ENCODE measurements at places on chromosomes 7 and 10.

- DNase-seq = no peak
Observed at GRCh38 chr10:15113766-15114165, 16.6 kb downstream of the RPP38 start.

DNA sequence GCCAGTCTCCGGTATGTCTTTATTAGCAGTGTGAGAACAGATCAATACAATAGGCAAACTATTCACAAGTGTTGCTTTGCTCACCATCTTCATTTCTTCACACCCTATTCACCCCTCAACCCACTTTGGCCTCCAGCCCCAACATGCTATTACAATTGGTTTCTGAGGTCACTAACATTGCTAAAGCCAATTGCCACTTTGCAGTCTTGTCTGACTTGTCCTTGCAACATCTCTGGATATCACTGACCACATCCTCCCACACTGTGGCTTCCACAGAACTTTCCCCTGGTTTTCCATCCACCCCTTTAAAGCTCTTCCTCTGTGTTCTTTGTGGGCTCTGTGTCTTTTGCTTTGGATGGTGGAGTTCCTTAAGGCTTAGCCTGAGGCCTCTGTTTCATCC, 5.2 kb upstream of the APBB1IP start:
- no peak for DNase-seq

DNA sequence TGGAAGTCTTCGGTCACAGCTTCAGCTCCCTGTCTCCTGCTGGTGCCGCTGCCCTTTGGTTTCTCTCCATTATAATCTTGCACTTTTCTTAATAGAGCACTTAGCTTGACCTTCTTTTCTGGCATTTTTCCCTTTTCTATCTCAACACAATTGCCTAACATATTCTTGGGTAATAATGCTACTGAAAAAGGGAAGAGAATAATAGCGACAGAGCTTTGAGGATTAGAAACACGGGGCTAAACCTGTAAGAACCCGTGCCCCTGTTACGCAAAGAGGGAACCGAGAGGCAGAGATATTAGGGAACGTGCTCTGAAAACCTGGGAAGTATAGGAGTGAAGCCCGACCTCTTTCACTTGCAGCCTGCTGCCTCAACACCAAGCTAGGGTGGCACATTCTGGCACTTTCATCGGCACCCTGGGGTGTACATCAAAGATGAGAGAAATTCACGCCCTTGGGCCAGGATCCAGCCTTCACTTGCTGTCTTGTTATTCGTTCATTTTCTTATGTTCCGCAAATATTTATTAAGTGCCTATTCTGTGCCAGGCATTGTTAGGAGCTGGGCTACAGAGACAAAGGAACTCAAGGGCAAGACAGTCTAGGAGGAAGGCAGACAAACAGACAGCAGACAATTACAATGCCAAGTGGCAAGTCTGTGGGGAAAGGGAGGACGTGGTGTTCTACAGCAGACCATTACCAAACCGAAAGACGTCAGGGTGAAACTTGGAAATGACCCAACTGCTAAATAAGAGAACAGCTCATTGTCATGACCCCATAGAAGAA, 33.0 kb upstream of the GALNTL5 start:
- no peak for DNase-seq

- no peak for DNase-seq
Observed at GRCh38 chr7:473211-473734, 46.4 kb downstream of the PDGFA start.

DNA sequence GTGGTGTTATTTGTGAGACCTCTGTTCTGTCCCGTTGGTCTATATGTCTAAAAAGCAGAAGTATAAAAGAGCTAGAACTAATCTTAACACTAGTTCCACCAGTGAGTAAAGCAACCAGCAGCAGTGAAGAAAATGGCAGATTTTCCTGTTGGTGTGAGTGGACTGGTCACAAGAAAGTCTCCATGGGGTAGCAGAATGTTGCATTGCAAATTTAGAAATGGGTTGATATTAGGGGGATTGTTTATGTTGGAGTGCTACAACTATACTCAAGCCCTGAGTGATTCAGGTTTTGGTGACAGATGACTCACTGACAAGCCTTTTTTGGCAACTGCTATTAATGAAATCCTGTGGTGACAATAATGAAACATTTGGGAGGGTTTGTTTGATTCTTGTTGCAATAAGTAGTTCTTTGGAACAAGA, 5.6 kb downstream of the AVL9 start:
- DNase-seq = no peak

DNA sequence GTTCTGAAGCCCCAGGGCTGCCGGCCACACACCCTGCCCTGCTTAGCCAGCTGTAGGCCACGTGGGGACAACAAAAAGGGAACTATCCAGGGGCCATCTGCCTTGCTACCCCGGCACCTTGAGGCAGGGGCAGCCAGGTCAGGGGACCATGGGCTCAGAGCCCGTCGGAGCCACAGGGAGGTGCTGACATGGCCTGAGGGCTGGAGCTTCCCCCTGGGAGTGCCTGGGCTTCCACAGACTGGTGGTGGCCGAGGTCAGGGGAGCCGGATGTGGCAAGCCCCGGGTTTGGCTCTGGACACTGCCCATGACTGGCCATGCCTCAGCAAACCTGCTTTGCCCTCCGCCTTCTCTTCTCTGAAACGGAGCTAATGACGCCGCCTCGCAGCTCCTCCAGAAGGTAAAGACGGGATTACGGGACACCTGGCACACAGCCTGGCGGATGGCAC, 178.5 kb downstream of the EBF3 start:
- DNase-seq = no peak

DNA sequence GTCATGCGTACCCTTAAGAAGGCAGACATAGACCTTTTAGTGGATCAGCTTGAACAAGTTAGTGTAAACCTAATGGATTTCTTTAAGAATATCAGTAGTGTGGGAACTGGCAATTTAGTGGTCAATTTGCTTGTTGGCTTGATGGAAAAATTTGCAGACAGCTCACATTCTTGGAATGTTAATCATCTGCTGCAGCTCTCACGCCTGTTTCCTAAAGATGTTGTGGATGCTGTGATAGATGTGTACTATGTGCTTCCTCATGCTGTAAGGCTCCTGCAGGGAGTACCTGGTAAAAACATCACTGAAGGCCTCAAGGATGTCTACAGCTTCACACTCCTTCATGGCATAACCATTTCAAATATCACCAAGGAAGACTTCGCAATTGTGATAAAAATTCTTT, 103.4 kb downstream of the ABCA13 start:
- DNase-seq = no peak

- no peak for DNase-seq
Observed at GRCh38 chr7:103129702-103130549, 19.0 kb downstream of the NAPEPLD start.

DNA sequence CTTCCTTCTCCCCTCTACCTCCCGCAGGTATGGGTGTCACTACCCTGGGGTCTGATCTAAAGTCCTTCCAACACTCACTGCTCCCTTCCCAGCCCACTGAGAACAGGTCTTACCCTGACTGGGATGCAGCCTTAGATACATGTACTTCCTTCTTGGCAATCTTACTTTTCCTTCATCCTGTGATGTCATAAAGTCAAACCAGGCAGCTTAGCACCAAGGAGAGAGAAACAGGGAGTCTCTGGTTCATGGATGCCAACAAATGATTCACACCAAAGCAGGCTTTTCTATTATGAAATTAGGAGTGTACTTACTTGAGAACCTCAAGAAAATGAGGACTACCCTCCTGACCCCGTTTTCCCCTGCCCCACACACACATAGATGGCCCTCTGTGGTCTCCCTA, 111.0 kb upstream of the KMT2E start:
- no peak for DNase-seq

DNA sequence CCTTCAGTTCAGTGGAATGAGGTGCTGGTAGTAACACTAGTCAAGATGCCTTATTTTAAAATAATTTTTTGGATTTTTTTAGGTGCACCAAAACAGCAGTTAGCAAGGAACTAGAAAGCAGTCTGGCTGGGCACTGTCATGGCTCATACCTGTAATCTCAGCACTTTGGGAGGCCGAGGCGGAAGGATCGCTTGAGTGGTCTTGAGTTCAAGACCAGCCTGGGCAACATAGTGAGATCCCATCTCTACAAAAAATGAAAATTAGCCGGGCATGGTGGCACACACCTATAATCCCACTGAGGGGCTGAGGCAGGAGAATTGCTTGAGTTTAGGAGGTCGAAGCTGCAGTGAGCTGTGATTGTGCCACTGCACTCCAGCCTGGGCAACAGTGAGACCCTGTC, 25.8 kb downstream of the PLA2G12B start:
- DNase-seq = no peak

- no peak for DNase-seq
Observed at GRCh38 chr10:74047871-74048270, 50.0 kb downstream of the VCL start.

DNA sequence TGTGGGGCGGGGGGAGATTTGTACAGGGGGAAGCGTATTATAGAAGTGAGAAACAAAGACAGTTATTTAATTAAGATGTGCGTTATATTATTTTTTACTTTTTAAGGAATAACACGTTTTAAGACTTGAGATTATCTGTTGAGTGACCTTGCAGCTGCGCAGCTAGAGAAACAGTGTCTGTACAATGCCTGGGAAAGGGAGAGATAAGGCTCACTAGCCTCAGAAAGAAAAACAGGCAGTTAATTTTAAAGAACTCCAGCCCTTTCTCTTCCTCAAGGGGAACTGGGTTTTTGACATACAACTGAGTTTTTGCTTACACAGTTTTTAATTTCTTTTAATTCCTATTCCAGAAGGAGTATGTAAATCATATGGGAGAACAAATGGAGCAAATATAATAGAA, 50.7 kb downstream of the LMBR1 start:
- no peak for DNase-seq

DNA sequence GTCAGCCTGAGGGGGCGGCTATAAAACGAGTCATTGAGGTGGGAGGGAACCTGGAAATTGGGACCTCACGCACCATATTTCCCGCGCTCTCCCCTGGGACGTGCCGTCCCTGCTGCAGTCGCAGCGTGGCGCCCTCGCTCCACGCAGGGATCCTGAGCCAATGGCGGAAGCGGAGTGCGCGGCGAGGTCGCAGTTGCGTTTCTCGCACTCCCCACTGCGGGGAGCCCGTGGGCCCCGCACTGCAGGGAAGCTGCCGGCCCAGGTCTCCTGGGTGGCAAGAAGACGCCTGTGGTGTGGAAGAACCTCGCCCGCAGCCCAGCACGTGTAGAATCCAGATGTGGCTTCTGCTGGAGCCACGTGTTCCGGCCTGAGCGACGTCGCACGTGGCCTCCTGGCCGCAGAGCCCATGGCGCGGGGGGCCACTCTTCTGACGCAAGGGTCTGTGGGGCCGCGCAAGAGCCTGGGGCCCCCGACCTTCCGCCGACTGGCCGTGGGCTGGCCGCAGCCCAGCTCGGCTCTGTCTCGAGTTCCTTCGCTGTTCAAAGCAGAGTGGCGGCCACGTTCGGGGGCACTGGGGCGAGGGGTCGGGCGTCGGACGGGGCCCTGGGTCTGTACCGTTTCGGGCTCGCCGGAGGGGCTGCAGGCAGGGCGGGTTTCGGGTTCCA, 26.4 kb downstream of the HIF1AN start:
- DNase-seq = peak; percentile 54

- no peak for DNase-seq
Observed at GRCh38 chr10:85060944-85061343, 732.6 kb downstream of the CCSER2 start.

DNA sequence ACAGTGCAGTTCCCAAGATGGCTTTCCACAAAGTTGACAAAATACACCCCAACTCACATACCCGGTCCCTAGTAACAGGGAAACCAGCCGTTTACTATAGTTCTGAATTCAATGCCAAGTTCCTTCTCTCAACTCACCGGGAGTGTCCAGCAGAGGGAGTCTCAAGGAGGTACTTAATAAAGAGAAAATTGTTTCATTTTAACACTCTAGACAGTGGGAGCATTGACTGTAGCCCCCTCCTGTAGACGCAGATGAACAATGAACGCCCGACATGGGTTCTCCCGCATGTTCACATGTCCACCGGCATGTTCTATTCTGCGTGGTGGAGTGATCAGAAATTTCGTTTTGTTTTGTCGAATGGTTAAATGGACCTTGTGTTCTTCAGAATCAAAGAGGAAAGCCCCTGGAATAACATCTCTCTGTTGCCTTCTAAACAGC, 1.9 kb downstream of the HIPK2 start:
- peak; percentile 61 for DNase-seq

DNA sequence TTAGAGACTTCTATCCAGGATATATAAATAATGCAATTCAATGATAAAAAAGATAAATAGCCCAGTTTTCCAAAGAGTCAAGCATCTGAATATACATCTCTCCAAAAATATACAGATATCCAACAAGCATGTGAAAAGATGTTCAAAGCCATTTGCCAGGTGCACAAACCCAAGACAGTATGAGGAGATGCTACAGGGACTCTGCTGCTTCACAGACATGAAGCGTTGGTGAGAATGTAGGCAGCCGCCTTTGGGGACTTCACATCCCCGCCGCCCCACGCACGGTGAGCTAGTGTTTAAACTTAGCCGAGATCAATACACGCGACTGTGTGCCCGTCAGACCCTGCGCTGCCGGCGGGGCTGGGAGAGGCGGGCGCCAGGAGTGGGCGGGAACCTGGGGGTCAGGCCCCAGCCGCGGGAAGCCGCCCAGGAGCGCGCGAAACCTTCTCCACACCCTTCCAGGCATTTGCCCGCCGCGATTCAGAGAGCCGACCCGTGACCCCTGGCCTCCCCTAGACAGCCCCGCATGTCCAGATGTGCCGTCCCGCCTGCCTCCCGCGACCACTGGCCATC, 927 bp upstream of the ALOX5 start:
- no peak for DNase-seq

GRCh38 chr7:27186668-27187474, 1.8 kb upstream of the HOXA11 start:
- DNase-seq = no peak

- DNase-seq = no peak
Observed at GRCh38 chr10:60654813-60655464, 123.3 kb upstream of the CDK1 start.

DNA sequence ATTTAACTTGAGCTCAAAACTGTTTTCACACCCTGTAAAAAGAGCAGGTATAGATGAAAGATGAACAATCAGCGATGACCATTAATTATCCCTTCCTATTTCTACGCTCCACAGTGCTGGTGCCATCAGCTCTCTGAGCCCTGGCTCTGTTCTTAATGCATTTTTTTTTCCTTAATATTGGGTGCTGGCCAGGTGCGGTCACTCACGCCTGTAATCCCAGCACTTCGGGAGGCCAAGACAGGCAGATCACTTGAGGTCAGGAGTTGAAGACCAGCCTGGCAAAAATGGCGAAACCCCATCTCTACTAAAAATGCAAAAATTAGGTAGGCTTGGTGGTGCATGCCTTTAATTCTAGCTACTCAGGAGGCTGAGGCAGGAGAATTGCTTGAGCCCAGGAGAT, 4.2 kb downstream of the STEAP4 start:
- no peak for DNase-seq

- no peak for DNase-seq
Observed at GRCh38 chr7:4945949-4946348, 13.0 kb downstream of the MMD2 start.

- DNase-seq = no peak
Observed at GRCh38 chr10:94125856-94126255, 132.1 kb downstream of the PLCE1 start.

- DNase-seq = no peak
Observed at GRCh38 chr7:13024121-13024674, 336.8 kb downstream of the ARL4A start.

DNA sequence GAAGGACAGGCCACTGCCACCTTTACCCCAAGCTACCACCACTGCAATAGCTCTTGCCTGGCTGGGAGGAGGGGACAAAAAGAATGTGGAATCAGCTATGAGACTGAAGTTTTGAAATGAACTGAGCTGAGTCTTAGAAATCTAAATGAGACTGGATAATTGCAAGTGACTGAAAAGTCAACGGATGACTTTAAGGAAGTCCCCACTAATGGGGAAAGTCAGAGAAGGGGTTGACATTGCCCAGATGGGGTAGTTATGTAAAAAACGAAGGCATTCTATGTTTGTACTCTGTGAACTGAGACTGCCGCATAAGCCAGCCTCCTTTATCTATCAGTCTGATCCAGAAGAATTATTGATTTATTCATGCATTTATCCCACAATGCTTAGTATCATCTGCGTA, 67.2 kb downstream of the RBM20 start:
- no peak for DNase-seq
